Epithelial cell of alveolus of lung (primary cell): ENCODE measurements at places on chromosomes 4 and X. TPM values are rescaled to one million over a fixed set of nuclear protein-coding genes. Genes with fewer than 3 reads are reported as not detected.

Gene NUP62CL
- total RNA-seq = 0.72 TPM in 1 of 2 replicates, not detected in the other

Gene FHDC1
- 0.16 and 0.26 TPM in 2 replicates for total RNA-seq

Gene USP27X
- 2.6 and 3.7 TPM in 2 replicates for total RNA-seq

Gene MSX1
- total RNA-seq = 1.2 and 2.2 TPM in 2 replicates

Gene PPEF2
- not detected in 2 replicates for total RNA-seq

Gene ZNF674
- 1.8 and 3.0 TPM in 2 replicates for total RNA-seq

Gene TMEM164
- 15.8 and 20.2 TPM in 2 replicates for total RNA-seq

Gene NALF2
- total RNA-seq = under 0.01 TPM in 1 of 2 replicates, not detected in the other

Gene BEX5
- not detected in 2 replicates for total RNA-seq

Gene WDR13
- 165 and 216 TPM in 2 replicates for total RNA-seq

Gene CPE
- 39.7 and 42.9 TPM in 2 replicates for total RNA-seq

Gene SYP
- total RNA-seq = 0.13 TPM in 1 of 2 replicates, not detected in the other

Gene ATXN3L
- not detected in 2 replicates for total RNA-seq

Gene PABPC1L2A
- total RNA-seq = not detected in 2 replicates

Gene SPATA18
- total RNA-seq = 5.9 and 6.9 TPM in 2 replicates

Gene MAB21L2
- total RNA-seq = 0.26 TPM in 1 of 2 replicates, not detected in the other

Gene P2RY10
- not detected in 2 replicates for total RNA-seq

Gene SETD7
- 34.5 and 40.0 TPM in 2 replicates for total RNA-seq

Gene HELT
- total RNA-seq = not detected in 2 replicates

Gene HGFAC
- total RNA-seq = 0.32 TPM in 1 of 2 replicates, not detected in the other

Gene ZAR1
- not detected in 2 replicates for total RNA-seq

Gene MAGEA12
- not detected in 2 replicates for total RNA-seq

Gene DCX
- not detected in 2 replicates for total RNA-seq

Gene VCX3B
- not detected in 2 replicates for total RNA-seq

Gene ZCCHC18
- 0.24 and 0.78 TPM in 2 replicates for total RNA-seq

Gene CT83
- not detected in 2 replicates for total RNA-seq

Gene RHOXF1
- not detected in 2 replicates for total RNA-seq

Gene PRR32
- not detected in 2 replicates for total RNA-seq

Gene TEX13C
- total RNA-seq = not detected in 2 replicates

Gene KLHL13
- total RNA-seq = 3.6 and 4.1 TPM in 2 replicates

Gene MFAP3L
- total RNA-seq = 0.24 and 2.5 TPM in 2 replicates

Gene NEUROG2
- total RNA-seq = not detected in 2 replicates

Gene GABRQ
- total RNA-seq = 0.26 TPM in 1 of 2 replicates, not detected in the other

Gene DIPK2B
- total RNA-seq = 1.0 and 1.1 TPM in 2 replicates

Gene TKTL1
- not detected in 2 replicates for total RNA-seq

Gene SORCS2
- 0.52 and 6.8 TPM in 2 replicates for total RNA-seq

Gene PDE6B
- under 0.01 and 1.8 TPM in 2 replicates for total RNA-seq

Gene RHOXF2B
- total RNA-seq = not detected in 2 replicates

Gene CLDN2
- not detected in 2 replicates for total RNA-seq

Gene PAGE1
- not detected in 2 replicates for total RNA-seq

Gene CT45A1
- not detected in 2 replicates for total RNA-seq

Gene SSX4
- not detected in 2 replicates for total RNA-seq

Gene CCSER1
- under 0.01 TPM in 1 of 2 replicates, not detected in the other for total RNA-seq
